ENCODE measurements at places on chromosomes 7 and 10. TPM values are rescaled to one million over a fixed set of nuclear protein-coding genes. Genes with fewer than 3 reads are reported as not detected.

NACAD gene
- total RNA-seq = 0.19 TPM

CISD1 gene
- total RNA-seq = 54.5 TPM

SLIT1 gene
- 0.08 TPM for total RNA-seq

GPRIN2 gene
- total RNA-seq = 32.7 TPM

IFT22 gene
- 53.6 TPM for total RNA-seq

CCDC186 gene
- 6.2 TPM for total RNA-seq

KAZALD1 gene
- total RNA-seq = 3.0 TPM

CTAGE4 gene
- total RNA-seq = not detected

POM121L12 gene
- not detected for total RNA-seq

LRRC17 gene
- total RNA-seq = not detected

ATOH7 gene
- total RNA-seq = 0.20 TPM

SPOCK2 gene
- 0.51 TPM for total RNA-seq

SLC16A12 gene
- 0.58 TPM for total RNA-seq

CDHR3 gene
- 4.7 TPM for total RNA-seq

SH2D4B gene
- 0.10 TPM for total RNA-seq

Data from A549 treated with GW870086 at 1 μM for 4 hours (cell line).